Osteocyte (in vitro differentiated cells): ENCODE measurements at places on chromosomes 5 and 9.
A peak's percentile ranks its signal among the peaks of the same experiment; 100 is the strongest.

DNA sequence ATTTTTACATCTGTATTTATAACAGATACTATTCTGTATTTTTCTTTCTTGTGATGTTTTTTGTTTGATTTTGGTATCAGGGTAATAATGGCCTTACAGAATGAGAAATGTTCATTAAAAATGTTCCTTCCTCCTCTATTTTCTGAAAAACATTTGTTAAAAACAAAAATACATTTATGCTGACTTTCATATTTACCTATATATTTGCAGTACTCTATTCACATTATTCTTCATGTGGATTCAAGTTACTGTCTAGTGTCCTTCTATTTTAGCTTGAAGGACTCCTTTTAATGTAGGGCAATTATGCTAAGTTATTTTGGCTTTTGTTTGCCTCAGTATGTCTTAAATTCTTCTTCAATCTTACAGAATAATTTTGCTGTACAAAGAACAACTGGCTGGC lies 5.1 kb downstream of the CCDC112 start:
- no peak for DNase-seq

GRCh38 chr9:114002986-114003350 lies 75.1 kb downstream of the AMBP start:
- peak; percentile 73 for DNase-seq

DNA sequence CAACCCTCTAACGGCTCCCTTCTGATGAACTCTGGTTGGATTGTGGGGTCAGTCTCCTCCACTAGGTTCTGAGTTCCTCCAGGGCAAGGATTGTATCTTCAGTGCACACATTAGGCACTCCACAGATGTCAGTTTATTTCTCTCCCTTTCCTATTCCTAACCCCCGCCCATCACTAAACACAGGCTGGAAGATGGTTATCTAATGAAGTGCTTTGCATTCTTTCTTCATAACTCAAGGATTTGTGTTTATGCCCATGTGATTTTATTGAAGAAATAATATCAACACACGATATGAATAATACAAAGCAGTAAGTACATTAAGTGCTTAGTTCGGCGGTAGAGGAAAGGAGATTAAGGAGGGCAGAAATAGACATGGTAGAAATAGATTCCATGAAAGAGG lies 4.4 kb upstream of the CREBRF start:
- DNase-seq = no peak

- no peak for DNase-seq
Measured at GRCh38 chr9:98635374-98635773, 73.4 kb downstream of the GABBR2 start.

DNA sequence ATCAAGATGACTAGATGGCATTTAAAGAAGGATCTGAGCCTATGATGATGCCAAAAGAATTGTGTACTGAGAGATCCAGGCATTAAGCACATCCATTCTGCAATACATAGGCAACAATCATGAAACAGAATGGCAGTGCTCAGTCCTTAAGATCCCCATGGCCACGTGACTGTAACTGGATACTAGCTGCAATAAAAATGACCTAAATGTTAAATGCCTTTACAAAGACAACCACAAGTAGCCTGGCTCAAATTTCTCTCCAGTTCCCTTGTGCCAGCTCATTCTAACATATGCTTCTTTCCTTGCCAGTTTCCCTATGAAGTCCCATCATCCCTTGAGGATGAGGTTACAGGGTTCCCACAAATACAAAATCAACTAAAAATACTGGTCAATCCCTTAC lies 148.3 kb upstream of the GHR start:
- no peak for DNase-seq

- no peak for DNase-seq
Measured at GRCh38 chr5:157106630-157107461, 2.0 kb downstream of the HAVCR2 start.

DNA sequence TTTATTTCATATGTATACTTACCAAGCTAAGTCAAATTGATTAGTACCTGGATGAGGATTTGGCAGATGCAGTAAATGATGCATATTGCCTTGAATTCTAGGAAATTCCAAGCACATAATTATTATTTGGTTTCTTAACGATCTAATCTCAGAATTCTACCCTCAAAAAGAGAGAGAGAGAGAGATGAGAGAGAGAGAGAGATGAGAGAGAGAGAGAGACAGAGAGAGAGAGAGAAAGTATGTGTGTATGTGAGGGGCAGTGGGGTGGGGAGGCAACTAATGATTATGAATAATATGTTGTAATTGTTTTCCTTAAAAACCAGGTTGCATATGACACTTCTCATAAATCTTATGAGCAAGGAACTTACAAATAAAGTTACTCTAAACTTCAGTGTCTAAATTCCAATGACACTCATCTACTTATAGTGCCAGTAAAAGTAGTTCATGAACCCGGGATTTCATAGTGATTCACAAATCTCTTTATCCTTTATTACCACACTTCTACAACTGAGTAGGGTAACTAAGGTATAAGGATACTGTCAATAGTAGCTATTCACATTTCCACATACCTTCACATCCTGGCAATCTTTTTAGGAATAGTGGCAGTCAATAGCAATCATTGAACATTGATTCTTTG lies 60.5 kb upstream of the EDIL3 start:
- no peak for DNase-seq

DNA sequence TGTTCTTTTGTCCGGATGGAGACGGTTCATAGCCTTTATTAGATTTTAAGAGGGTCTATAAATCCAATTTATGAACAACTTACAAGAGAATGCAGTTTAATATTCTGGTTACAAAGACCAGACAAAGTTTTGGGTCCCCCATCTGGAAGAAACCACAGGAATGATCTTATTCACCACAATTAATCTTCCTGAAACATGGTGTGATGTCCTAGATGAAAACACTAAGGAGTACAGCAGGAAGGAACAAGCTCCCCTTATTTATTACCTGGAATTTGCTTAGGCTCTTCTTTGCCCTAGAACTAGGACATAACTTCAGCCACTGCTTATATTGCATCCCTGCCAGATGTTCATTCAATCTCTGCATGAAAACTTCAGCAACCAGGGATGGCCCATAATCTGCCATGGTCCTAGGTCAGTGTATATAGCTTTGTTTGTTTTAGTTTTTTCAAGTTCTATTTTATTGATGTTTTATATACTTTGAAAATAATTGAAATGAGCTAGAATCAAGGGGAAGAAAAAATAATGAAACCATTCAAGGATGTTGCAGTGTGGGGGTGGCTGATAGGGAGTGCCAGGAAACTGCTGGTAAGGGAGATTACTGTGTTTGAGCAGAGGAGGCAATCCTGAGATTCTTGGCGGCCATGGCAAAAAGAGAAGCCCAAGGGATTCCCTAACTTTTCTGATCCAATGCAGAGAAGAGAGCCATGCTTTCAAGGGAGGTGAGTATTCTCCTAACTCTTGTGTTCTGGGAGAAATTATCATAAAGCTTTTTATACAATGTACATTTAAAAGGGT lies 16.8 kb downstream of the TXNDC8 start:
- DNase-seq = no peak

- DNase-seq = no peak
Measured at GRCh38 chr5:39055027-39055767, 19.0 kb downstream of the RICTOR start.

DNA sequence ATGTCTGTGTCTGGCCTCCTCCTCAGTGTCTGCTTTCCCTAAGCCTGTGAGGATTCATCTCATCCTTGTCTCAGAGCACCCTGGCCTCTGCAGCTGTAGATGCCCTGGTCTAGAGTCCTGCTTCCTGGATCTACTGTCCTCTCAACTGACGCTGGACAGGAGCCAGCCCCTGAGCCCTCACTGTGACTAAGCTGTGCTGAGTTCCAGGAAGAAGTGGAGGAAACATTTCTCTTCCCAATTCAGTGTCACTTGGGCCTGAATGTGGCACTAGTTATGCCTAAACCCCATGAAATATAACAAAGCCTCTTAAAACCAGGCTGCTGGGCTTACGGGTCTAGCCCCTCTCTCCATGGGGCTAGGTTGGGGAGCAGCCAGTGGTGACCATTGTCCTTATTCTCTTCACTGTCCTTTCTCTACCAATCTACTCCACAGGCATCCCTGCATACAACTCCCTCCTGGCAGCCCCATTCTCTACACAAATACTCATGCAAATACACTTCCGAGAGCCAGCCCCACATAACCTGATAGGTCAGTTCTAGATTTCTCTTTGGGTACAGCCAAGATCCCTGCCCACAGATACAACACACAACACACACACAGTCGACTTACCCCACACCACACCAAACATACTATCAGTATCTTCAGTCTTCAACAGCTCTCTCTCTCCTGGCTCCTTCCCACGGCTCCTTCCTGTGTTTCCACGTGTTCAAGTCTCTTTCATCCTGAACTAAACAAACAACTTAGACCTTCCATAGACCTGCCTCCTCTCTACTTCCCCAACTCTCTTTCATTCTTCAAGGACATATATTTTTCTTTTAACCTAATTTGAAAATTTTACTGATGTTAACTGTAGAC lies 220.8 kb downstream of the SNX18 start:
- no peak for DNase-seq

GRCh38 chr5:74085782-74086181 lies 459.8 kb downstream of the ARHGEF28 start:
- no peak for DNase-seq

GRCh38 chr5:14445013-14445412 lies 136.6 kb upstream of the OTULINL start:
- no peak for DNase-seq

- no peak for DNase-seq
Measured at GRCh38 chr5:176667637-176668036, 20.4 kb downstream of the TSPAN17 start.
